H4 (cell line): ENCODE measurements at places on chromosomes 3 and 15. TPM values are rescaled to one million over a fixed set of nuclear protein-coding genes. Genes with fewer than 3 reads are reported as not detected.

Gene FBXO40
- not detected in 2 replicates for total RNA-seq

Gene TIGIT
- not detected in 2 replicates for total RNA-seq

Gene KIF23
- 45.0 and 67.5 TPM in 2 replicates for total RNA-seq

Gene TRA2B
- 336 and 367 TPM in 2 replicates for total RNA-seq

Gene CHRNB4
- not detected in 2 replicates for total RNA-seq

Gene CDC25A
- total RNA-seq: 10.0 and 12.2 TPM in 2 replicates

Gene ILDR1
- total RNA-seq: not detected in 2 replicates

Gene STRA6
- 12.9 and 16.8 TPM in 2 replicates for total RNA-seq

Gene PLA2G4E
- not detected in 2 replicates for total RNA-seq

Gene GABRR3
- total RNA-seq: not detected in 2 replicates

Gene SERPINI1
- 11.6 and 15.4 TPM in 2 replicates for total RNA-seq

Gene KCNMB2
- total RNA-seq: not detected in 2 replicates

Gene TP53BP1
- total RNA-seq: 32.4 and 32.7 TPM in 2 replicates

Gene SLC12A1
- not detected in 2 replicates for total RNA-seq

Gene DLL4
- total RNA-seq: 0.10 TPM in 1 of 2 replicates, not detected in the other

Gene RHCG
- total RNA-seq: not detected in 2 replicates

Gene CLDN1
- 0.12 and 0.14 TPM in 2 replicates for total RNA-seq
